ENCODE measurements at places on chromosomes 6 and 20.

DNA sequence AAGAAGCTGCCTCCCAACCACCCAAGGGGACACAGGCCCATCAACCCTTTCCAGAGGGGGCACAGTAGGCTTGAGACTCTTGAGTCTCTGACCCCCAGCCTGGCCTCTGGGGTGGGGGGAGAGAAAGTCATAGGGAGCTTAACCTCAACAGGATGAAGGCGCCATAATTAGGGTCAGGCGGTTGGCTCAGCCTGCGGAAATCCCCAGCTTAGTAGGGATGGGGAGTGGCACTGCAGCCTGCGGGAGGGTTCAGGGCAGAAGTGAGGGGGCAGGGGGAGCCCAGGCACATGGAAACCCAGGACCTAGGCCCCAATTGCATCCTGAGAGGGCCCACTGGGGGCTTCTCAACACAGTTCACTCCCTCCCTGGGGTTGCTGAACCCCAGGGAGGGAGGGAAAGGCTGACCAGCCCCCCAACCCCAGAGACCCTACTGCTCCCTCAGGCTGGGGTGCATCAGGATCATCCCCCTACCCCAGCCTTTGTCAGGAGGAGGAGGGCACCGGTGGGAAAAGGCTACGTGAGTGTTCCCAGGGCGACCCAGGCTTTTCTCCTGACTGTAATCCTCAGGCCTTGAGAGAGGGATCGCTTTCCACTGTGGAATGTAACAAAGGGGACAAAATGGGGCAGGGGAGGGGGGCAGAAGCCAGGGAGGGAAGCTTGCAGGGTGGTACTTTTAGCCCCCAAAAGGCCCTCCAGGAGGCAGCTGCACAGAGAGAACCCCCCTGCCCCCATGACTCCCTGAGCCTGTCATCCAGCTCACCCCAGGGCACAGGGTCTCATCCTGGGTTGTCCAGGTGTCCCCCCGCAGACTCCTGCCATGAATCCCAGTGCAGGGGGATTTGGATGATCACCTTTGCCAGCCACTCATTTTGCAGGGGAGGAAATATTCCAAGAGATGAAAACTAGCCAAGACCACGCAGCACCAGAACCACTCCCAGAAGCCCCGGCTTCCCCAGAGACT, 46.4 kb downstream of the MRPL14 start:
- DNase-seq = no peak

DNA sequence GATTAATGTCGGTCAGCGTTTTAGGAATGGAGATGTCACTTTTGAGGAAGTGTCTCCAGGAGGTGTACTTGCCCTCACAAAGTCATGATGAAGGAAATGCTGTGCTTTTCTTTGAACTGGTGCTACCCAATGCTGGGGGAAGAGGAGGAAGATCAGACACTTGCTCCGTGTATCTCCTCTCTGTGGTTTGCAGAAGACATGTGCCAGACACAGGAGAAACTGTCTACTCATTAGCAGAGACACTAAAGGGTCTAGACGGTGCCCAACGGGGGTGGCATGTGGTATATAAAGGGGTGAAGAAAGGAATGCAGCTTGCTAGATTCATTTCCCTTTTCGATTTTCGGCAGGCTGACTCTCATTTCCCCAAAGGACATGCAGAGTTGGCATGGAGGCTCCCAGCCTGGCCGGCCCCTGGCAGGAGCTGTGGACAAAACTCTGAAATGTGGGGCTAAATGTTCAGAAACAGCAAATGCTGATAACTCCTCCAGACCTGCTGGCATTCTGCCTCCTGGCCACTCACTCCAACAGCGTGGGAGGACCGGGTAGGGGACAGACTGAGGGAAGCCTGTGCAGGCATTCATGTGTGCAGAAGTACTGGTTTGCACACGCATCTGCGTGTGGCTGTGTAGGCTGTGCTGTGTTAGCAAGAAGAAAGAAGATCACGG, 59.6 kb upstream of the QKI start:
- no peak for DNase-seq

- DNase-seq = no peak
These were observed 117.9 kb downstream of the ISM1 start for GRCh38 chr20:13338999-13339411.

DNA sequence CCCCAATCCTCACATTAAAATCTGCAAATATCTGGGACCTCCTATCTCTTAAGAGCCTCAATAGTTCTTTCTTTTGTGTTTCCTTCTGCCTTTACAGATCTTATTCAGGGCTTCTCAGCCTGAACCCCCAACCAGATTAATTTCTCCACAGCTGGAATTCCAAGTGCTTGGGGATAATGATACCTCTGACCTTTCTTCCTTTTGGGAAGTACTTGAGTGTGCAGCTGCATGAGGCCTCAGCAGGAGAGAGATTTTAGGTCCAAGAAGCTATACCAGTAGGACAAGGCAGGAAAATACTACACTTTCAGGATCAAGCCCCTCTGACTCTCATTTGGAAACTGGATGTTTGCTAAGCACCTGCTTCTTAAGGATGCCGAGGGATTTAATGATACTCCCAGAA, 2.6 kb downstream of the PHF20 start:
- DNase-seq = no peak

DNA sequence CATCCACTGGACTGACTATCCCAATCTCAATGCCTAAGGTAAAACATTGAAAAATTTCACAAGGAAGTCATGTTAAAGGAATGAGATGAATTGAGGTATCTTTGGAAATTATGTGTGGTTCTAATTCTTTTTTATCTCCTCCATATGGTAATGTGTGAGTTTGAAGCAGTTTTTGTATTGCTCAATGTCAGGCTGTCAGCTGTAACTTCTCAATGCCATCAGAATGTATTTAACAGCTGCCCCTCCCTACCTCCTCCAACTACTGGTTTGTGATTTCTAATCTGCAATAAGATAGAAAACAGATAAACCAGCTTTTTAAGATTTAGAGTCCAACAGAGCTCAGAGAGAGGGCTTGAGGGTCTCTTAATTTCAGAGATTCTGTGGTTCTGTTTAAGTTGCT, 1005.8 kb upstream of the ADGRB3 start:
- DNase-seq = no peak

DNA sequence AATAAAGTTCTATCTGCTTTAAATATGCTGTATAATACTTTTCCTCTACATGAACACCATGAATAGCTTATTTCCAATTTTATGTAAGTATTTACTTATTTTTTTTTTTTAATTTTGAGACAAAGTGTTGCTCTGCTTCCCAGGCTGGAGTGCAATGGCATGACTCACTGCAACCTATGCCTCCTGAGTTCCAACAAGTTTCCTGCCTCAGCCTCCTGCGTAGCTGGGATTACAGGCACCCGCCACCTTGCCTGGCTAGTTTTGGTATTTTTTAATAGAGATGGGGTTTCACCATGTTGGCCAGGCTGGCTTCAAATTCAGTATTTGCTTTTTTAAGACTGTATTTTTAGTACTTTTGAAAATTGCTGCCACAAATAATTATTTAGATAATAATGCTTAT, 1365.9 kb downstream of the GRIK2 start:
- DNase-seq = no peak

- no peak for DNase-seq
These were observed 86.3 kb downstream of the SLC22A23 start for GRCh38 chr6:3370361-3371221.

- no peak for DNase-seq
These were observed 22.6 kb upstream of the PREX1 start for GRCh38 chr20:48850257-48850976.

- no peak for DNase-seq
These were observed 60.0 kb downstream of the JARID2 start for GRCh38 chr6:15305909-15306308.
